Endodermal cell (in vitro differentiated cells): ENCODE measurements at places on chromosomes 6 and 20. TPM values are rescaled to one million over a fixed set of nuclear protein-coding genes. Genes with fewer than 3 reads are reported as not detected.

The ENPP5 gene
- 12.8 to 13.9 TPM (median 12.9 TPM) in 3 replicates for total RNA-seq

DNA sequence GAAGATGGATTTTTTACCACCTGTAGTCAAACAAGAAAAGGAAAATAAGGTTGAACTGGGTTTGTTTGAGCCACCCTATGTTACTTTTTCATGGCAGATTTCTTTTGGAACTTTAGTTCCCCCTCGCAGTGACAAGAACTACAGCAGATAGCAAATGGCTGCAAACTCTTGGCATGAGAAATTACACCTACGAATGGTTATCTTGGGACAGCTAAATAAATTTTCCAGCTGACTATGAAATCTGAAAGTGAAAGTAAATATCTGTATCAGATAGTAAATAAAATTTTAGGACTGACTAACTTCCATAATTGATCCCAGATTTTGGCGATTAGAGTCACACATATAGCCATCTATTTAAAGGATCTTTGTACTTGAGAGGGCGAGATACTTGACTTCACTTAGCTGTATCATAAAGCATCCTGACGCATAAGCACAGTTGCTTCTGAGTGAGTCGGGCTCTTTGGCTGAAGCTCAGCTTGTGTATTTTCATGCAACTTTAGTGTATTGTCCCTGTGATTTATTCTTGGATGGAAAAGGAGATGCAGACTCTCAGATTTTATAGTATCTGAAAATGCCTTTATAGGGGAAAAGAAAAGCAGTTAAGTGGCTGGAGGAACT lies 125.3 kb upstream of the B3GAT2 start:
- no peak overlapping the region for H3K4me3 ChIP-seq
- H3K4me1 ChIP-seq: no peaks in the 10 kb centered on the region
- peaks cover 60% of the 10 kb centered on the region for H3K27me3 ChIP-seq
- DNase-seq: no peak

DNA sequence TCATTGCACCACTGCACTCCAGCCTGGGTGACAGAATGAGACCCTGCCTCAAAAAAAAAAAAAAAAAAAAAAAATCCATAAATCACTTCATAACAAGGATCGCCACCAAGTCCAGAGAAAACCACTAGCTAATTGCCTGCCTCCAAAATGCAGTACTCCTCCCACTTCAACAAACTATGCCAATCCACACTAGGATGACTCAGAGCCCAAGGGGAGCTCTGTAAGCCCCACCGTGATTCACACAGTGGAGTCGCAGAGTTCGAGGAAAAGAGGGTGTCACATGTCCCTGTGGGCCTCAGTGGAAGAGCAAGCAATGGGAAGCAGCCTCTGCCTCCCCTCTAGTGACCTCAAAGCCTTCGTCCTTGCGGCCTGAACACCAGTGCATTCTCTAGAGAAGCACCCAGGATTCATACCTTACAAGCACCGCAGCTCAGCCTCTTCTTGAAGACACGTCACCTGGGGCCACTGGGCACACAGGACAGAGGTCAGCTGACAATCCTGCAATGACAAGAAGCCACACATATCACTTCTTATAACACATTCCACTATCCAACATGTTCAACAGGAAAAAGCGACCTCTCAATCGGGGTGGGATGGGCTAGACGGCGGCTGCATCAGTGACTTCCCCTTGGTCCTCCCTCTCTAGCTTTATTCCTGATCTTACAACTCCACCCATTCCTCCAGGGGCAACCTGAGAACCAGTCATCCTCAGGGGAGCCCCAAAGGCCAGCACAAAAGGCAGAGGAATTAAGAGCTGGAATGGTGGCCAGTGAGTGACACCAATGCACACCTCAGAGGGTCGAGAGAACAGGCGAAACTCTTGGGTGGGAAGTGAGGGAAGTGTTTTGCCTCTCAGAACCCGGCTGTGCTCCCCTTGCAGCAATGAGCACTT lies 8.9 kb downstream of the SNHG17 start:
- no peaks in the 10 kb centered on the region for H3K4me1 ChIP-seq
- no peaks in the 10 kb centered on the region for H3K27me3 ChIP-seq
- no peak for DNase-seq
- no peak overlapping the region for H3K27ac ChIP-seq
- H3K36me3 ChIP-seq: peaks cover 95% of the 10 kb centered on the region

GRCh38 chr20:32278199-32278643 lies 770 bp downstream of the KIF3B start:
- H3K4me1 ChIP-seq: peaks cover 3% of the 10 kb centered on the region
- H3K27me3 ChIP-seq: no peaks in the 10 kb centered on the region
- no peak overlapping the region for H3K27ac ChIP-seq
- peaks cover 12% of the 10 kb centered on the region for H3K36me3 ChIP-seq
- H3K4me3 ChIP-seq: peak overlapping the region; percentile 92
- DNase-seq: no peak

- H3K4me1 ChIP-seq: no peaks in the 10 kb centered on the region
- DNase-seq: no peak
- no peaks in the 10 kb centered on the region for H3K36me3 ChIP-seq
- H3K27ac ChIP-seq: no peak overlapping the region
- H3K4me3 ChIP-seq: no peak overlapping the region
These were observed 111.1 kb downstream of the CEBPB start for GRCh38 chr20:50301712-50302111.

DNA sequence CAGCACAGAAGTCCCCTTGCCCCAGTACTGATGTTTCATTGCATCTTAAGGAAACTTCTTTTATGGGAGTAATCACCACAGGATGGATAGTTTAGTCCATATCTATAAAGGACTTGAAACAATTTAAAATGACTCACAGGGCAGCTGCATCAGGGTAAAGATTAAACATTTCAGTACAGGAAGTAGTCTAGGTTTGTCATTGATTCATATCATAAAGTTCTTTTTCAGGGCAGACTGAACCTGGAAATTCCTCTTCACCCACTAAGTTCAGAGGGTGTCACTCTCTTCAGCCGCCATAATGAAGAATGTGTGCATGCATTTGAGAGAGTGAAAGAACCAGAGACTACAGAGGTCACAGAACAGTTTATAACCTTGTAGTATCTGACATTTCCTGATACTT lies 296.3 kb upstream of the JAG1 start:
- H3K27me3 ChIP-seq: no peaks in the 10 kb centered on the region
- no peaks in the 10 kb centered on the region for H3K36me3 ChIP-seq
- no peak overlapping the region for H3K27ac ChIP-seq
- DNase-seq: no peak

The FAM217A gene
- not detected in 3 replicates for total RNA-seq
